ENCODE measurements at places on chromosomes 1 and 21.

DNA sequence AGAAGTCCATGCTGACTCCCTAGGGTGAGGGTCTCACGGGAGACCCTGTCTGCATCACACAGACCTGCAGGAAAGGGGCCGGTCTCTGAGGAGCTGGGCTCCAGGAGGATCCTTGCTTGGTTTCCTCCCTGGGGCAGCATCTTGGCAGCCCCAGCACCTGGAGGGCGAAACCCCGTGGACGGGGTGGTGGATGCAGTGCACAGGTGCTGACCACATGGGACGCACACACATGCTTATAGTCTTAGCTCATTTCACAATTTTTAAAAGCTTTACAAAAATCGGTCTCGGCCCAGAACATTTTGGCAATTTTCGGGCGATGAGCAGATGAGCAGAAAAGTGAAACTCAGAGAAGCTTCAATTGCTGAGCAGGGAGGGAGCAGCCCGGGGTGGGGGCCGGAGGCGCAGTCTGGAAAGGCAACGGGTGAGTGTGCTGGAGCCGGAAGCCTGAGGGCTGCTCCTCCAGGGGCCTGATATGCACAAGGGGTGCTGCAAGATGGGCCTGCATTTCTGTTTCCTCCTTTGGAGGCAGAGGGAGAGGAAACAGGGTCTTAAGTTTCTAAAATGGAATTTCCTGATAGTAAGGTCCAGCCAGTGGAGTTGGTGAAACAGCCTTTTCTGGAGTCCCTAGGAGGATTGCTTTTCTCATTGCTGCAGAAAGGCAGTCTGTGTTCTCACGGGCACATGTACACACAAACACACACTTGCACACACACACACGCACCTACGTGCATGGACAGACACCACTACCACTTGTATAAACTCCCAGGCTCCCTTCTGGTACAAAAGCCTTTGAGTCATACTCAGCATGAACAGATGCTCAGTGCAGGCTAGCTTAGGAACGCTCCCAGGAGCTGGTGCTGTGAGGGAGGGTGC, 60.6 kb downstream of the SCCPDH start:
- DNase-seq = no peak

- no peak for DNase-seq
Observed at GRCh38 chr1:236090741-236091147, 25.9 kb upstream of the NID1 start.

DNA sequence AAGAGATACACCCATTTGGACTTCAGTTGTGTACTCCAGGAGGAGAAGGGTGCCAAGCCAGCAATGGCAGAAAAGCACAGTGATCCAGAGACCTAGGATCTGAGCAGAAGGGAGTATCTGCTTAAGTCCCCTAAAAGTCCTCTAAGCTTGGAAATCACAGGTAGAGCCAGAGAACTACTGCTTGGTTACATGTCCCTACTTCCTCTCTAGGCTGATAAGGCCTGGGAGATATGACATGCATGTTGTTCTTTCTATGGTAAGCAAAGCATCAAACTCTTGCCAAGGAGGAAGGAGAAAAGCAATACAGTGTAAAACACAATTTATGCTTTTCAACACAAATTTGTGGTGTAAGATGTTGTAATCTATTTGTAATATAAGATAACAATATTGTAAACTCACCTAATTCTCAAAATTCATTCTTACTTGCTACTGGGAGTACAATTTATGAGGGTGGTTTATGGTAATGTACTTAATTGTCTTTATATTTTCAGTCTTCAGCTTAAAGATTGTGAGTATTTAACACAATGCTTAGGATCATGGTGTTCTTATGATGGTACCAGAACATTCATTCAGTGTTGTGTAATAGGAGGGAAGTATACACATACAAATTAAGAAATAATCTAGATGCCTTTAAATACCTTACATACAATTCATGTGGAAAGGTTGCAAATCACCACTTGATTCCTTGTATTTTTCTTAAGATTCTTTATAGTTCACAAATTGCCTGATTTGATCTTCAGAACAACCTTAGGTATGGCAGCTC, 49.1 kb upstream of the GNG12 start:
- DNase-seq = no peak

GRCh38 chr1:198986442-198986841, 347.6 kb downstream of the PTPRC start:
- DNase-seq = no peak

- no peak for DNase-seq
Observed at GRCh38 chr1:204558467-204558866, 42.3 kb downstream of the MDM4 start.

DNA sequence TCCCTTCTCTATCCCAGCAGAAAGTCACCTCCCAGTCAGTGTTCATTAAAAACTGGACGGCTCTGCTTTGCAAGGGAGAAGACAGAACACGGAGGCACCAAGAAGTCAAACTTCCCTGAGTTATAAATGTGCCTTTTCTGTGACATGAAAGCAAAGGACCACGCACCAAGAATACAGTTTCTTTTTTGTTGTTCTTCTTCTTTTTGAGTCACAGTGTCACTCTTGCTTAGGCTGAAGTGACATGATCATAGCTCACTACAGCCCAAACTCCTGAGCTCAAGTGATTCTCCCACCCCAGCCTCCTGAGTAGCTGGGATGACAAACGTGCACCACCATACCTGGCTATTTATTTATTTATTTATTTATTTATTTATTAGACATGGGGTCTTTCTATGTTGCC, 22.7 kb downstream of the GLUL start:
- no peak for DNase-seq

DNA sequence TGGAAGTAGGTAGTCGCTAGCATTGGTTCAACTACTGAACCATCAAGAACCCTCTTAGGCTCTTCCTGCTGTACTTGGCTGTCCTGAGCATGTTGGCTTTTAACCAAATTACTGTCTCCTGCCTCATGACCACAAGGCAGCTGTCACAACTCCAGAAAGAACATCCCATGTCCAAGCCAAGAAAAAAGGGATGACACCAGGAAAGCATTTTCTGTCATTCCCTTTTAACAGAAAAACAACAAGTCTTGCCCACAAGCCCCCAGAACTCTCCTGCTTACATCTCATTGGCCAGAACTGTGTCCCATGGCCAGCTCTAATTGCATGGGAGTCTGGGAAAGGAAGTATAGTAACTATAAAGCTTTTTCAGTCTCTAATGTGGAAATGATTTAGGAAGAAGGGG, 2.4 kb upstream of the RNU5D-1 start:
- no peak for DNase-seq

DNA sequence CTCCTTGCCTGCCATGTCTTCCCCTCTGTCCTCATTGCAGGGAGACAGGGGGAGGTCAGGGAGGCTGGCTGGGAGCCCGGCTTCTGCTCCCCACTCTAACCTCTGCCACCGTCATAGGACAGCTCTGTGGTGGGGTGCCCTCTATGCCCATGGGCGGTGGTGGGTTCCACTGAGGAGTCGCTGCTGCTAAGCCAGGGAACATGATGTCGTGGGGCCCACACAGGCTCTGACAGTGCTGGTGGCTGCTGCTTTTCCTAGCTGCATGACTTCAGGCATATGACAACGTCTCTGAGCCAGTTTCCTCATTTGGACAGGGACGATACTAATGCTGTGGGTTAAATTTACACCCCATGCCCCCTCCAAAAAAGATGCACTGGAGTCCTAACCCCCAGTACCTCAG, 14.7 kb downstream of the KCNA10 start:
- no peak for DNase-seq

DNA sequence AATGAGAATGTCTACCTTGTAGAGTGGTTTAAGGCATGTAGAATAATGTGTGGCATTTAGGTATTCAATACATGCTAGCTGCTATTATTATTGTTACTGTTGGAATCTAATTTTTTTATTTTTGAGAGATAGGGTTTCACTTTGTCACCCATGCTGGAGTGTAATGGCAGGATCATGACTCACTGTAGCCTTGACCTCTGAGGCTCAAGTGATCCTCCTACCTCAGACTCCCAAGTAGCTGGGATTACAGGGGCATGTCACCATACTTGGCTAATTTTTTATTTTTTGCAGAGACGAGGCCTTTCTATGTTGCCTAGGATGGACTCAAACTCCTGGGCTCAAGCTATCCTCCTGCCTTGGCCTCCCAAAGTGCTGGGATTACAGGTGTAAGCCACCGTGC, 61.9 kb downstream of the EPB41 start:
- no peak for DNase-seq

DNA sequence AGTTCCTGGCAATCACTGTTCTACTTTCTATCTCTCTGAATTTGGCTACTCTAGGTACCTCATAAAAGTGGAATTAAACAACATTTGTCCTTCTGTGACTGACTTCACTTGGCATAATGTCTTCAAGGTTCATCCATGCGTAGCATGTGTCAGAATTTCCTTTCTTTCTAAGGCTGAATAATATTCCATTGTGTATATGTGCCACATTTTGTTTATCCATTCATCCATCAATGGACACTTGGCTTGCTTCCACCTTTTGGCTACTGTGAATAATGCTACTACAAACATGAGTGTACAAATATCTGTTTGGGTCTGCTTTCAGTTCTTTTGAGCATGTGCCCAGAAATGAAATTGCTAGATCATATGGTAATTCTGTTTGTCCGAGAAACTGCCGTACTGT, 14.7 kb downstream of the CACHD1 start:
- no peak for DNase-seq

GRCh38 chr1:94322696-94323095, 85.3 kb upstream of the ARHGAP29 start:
- DNase-seq = no peak

- DNase-seq = no peak
Observed at GRCh38 chr1:11252538-11252937, 9.8 kb downstream of the MTOR start.

GRCh38 chr1:150121236-150121862, 28.4 kb upstream of the PLEKHO1 start:
- no peak for DNase-seq

GRCh38 chr1:21508580-21509350, 458 bp upstream of the ALPL start:
- DNase-seq = no peak

GRCh38 chr1:224189561-224189960, 6.5 kb downstream of the DEGS1 start:
- no peak for DNase-seq

DNA sequence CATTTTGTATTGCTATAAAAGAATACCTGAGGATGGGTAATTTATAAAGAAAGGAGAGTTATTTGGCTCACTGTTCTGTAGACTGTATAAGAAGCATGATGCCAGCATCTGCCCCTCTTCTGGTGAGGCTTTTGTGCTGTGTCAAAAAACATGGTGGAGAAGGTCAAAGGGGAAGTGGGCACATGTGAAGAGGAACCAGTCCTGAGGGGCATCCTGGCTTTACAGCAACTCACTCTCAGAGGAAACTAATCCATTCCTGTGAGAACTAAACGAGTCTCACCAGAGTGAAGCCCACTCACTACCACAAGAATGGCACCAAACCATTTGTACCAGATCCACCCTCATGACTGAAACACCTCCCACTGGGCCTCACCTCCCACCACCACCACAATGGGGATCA, 18.8 kb upstream of the SELP start:
- DNase-seq = no peak

GRCh38 chr21:32716486-32716885, 11.3 kb downstream of the SYNJ1 start:
- no peak for DNase-seq

DNA sequence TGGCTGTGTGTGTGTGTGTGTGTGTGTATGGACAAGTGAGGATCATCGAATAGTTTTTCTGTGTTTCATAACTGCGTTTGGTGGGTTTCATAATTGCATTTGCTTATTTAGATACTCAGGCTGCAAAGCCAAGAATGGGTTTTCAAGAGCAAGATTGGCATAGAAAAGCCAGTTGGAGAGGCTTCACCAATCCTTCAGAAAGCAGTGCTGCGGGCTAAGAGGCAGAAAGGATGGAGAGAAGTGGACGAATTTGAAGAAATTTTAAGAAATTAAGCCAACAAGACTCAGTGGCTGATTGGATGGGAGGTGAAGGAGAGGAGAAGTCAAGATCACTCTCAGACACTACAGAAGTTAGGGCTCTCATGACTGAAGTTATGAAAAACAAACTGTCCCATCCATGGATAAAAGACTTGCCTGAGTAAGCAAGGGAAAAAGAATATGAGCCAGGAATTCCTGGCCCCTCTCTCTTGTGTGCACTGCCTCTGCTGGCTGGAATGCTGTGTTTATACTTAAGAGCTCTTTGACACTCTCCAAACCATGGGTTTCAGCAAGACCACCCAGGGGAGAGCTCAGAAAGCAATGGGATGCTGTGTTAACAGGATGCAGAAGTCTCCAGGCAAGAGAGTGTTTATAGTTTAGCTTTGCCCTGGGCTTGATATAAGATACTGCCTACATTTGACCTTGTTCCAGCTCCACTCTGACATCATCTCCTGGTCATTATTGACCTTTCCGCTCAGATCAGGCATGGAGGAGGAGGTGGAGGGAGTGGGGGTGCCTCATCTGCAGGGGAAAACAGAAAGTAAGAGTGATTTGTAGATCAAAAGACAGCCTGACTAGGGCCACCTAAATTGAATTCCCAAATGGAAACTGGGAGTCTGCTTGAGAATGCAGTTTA, 232.0 kb upstream of the PLXNA2 start:
- no peak for DNase-seq

DNA sequence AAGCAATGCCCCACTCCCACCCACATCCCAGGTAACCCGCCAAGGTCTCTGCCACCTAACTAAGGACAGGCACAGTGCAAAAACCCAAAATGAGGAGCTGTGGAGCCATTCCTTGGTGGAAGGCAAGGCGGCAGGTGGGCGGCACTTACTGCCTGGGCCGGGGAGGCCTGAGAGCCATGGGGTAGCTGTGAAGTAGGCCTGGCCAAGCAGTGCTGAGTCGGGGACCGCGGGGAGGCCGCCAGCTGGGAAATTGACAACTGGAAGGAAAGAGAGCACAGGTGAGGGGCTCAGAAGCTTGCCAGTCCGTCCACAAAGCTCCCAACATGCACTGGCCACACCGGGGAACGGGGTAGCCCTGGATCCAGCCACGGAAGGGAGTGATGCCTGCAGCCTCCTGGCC, 85.3 kb downstream of the NPHP4 start:
- DNase-seq = no peak

- peak; percentile 10 for DNase-seq
Observed at GRCh38 chr1:204565617-204566582, 49.7 kb downstream of the MDM4 start.

DNA sequence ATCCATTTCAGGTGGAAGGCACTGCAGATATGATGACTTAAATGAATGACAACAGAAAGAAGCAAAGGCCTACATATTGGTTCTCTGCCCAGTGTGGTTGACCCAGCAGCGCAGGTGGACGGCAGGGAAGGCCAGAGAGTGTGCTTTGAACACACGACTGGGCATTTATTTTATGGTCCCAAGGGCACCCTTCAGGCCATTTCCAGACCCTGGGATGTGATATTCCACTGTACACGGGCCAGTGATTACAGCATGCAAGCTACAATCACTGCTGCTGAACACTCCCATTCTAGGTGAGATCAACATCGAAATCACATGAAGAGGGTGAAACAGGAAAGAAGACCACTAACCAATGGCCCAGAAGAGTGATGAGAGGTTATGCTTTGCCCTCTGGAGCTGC, 33.8 kb downstream of the PCNX2 start:
- no peak for DNase-seq
